Ascending aorta (tissue), 2 donors: ENCODE measurements at places on chromosomes 3 and 15.

DNA sequence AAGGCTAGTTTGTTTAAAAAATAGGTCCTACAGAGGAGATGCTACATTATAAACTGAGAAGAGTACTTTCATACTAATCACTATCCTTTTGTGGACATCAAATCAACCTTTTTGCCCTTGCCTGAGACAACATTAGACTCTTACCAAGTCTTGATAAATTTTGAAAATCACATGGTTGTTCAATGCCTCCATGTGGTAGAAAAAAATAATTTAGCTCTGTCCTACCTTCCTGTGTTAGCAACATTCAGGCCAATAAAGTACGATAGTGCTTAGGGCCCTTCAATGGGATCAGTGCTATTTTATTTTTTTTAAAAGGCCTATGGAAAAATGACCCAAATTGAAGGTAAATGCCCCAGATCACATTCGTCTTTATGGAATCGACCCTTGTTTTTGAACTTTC is 5.0 kb upstream of the UBE2E1 start:
- H3K4me3 ChIP-seq, result no peak overlapping the region
- DNase-seq, result no peak
- no peaks in the 10 kb centered on the region for H3K27me3 ChIP-seq
- peaks cover 2% of the 10 kb centered on the region for H3K4me1 ChIP-seq
- no peaks in the 10 kb centered on the region for H3K36me3 ChIP-seq
- no peak overlapping the region for H3K27ac ChIP-seq

- no peak for DNase-seq
- H3K4me3 ChIP-seq, result no peak overlapping the region
- H3K27ac ChIP-seq, result no peak overlapping the region
- H3K27me3 ChIP-seq, result no peaks in the 10 kb centered on the region
- peaks cover 6% of the 10 kb centered on the region for H3K36me3 ChIP-seq
These were observed 99.1 kb downstream of the NR1I2 start for GRCh38 chr3:119880966-119881365.

DNA sequence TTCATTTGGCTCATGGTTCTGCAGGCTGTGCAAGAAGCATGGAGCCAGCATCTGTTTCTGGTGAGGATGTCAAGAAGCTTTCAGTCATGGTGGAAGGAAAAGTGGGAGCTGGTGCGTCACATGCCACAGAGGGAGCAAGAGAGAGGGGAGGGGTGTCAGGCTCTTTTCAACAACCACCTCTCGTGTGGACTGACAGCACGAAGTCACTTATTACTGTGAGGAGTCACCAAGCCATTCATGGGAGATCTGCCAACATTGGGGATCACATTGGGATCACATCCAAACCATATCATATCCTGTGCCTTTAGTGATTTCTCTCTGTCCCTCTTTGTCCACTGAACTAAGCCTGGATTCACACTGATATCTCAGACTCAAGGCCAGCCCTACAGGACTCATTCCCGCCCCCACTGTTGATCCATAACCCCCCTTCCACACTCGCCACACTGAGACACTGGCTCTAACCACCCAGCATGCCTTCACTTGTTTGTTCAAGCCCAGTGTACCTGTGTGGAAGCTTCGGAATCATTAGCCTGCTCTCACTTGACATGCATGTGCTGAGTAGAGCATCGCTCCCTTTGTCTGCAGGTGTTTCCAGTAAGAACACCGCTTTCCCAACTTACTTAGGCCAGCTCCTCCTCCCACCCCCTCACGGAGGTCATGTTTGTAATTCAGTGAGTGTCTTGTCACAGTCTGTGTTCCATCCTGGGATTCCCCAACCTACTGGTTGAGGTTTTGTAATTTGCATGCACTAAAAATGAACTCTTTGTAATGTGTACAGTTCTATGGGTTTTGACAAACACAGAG is 132.2 kb downstream of the KLF13 start:
- no peaks in the 10 kb centered on the region for H3K36me3 ChIP-seq
- no peak overlapping the region for H3K27ac ChIP-seq
- H3K4me3 ChIP-seq, result no peak overlapping the region
- no peak for DNase-seq

- no peaks in the 10 kb centered on the region for H3K4me1 ChIP-seq
- no peaks in the 10 kb centered on the region for H3K27me3 ChIP-seq
- H3K36me3 ChIP-seq, result no peaks in the 10 kb centered on the region
- H3K4me3 ChIP-seq, result no peak overlapping the region
These were observed 274.7 kb downstream of the CD47 start for GRCh38 chr3:107816107-107816506.

DNA sequence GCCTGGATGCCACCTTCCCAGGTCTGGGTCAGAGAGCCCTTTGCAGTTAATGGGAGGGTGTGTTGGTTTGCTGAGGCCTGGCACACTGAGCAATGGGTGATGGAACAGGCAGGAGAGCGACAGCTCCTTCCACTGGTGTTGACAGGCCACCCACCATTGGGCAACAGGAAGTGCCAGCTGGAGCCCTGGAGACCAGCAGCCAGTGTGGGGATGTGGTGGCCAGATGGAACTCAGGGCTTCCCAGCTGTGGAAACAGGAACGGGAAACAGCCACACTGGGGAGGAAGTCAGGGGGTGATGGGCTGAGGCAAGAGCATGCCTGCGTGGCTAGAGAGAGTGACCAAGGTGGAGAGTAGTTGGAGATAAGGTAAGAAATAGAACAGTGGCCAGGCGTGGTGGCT is 9.3 kb downstream of the PSTPIP1 start:
- H3K36me3 ChIP-seq, result no peaks in the 10 kb centered on the region
- no peak overlapping the region for H3K27ac ChIP-seq
- no peaks in the 10 kb centered on the region for H3K4me1 ChIP-seq
- no peaks in the 10 kb centered on the region for H3K27me3 ChIP-seq
- DNase-seq, result peak; percentile 58

DNA sequence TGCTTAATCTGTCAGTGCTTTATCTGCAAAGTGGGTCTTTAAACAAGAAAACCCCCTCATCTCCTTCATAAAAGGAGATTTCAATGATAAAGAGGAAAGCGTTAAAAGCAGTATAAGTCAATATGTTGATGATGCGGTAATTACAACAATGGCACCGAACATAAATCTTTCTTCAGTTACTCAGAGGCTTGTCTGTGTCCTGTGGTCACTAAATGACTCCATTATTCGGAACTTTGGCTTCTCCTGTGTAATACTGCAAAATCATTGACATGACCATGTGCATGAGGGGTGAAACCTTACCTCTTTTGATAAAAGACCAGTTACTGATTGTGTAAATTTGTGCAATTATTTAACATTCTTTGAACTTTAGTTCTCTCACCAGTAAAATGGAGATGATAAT is 4.8 kb upstream of the USP3 start:
- H3K36me3 ChIP-seq, result no peaks in the 10 kb centered on the region
- peaks cover 23% of the 10 kb centered on the region for H3K4me1 ChIP-seq
- no peaks in the 10 kb centered on the region for H3K27me3 ChIP-seq
- DNase-seq, result no peak
- no peak overlapping the region for H3K4me3 ChIP-seq

DNA sequence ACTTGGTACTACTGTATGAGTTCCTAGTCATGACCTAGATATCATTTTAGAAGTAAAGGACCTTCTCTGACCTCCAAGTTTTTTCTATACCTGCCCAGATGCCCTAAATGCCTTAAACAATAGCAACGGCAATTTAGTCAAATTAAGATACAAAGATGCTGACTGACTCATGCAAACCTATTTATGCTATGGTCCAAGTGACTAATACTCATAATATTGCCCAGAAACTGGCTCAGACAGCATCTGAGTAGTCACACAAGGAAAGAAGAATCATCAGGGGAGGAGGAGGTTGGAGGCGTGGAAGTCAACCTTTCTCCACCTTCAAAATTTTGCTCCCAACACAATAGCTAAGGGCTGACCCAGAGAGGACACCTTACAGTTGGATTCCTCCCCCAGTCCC is 6.8 kb downstream of the FYCO1 start:
- H3K27me3 ChIP-seq, result no peaks in the 10 kb centered on the region
- H3K27ac ChIP-seq, result peak overlapping the region; percentile 94
- peaks cover 7% of the 10 kb centered on the region for H3K36me3 ChIP-seq
- DNase-seq, result no peak

DNA sequence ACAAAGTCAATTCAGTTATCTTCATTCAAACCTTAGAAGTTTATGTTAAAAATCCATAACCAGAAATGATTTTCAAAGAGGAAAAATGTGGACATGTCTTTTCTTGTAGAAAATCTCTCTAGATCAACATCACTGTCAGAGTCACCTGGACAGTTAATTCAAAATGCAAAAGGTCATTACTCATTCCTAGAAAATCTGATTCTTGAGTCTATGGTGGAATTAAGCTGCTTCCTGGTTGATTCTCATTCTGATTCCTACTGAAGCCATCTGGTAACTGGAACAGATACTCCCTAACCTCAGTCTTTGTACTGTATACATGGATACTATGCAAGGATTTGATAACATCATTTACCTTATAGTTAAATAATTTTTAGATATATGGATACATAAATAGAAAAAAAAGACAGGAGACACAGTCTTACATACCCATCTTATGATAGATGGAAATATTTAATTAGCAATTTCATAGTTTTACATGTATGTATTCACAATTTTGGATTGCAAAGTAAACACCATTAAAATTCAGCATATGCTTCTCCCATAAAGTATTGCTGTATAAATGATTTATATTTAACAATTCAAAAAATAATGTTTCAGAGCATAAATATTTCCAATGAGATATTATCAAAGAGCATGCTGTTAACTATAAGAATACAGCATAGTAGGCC is 693.2 kb upstream of the CCDC54 start:
- H3K4me3 ChIP-seq, result no peak overlapping the region
- no peaks in the 10 kb centered on the region for H3K4me1 ChIP-seq
- no peaks in the 10 kb centered on the region for H3K36me3 ChIP-seq

DNA sequence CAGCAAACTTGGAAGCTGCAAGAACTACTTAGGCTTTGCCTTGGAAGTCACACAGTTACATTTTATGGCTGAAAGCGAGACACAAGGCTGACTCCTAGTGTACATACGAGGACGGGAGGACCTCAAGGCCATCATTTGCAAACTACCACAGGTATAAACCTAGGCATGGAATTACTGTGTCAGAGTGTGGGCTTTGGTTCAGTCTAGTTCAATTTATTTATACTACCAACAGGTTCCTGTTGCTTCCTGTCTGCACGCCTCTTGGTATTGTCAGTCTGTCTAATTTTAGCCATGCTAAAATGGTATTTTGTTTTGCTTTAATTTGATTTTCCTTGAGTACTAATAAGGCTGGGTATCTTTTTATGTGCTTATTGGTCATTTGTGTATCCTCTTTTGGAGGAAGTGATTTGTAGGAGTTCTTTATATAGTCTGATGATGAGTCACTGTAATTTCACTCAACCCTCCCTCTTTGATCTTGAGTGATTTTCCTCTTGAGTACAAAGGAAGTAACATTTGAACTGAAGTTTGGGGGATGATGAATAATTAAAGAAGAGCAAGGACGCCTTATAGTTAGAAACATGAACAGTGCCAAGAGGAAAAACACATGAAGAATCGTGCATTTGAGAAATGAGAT is 8.2 kb downstream of the ANKRD34C start:
- no peak overlapping the region for H3K4me3 ChIP-seq
- no peaks in the 10 kb centered on the region for H3K4me1 ChIP-seq
- H3K36me3 ChIP-seq, result no peaks in the 10 kb centered on the region
- no peak for DNase-seq
- H3K27me3 ChIP-seq, result no peaks in the 10 kb centered on the region
- H3K27ac ChIP-seq, result no peak overlapping the region

- H3K27me3 ChIP-seq, result no peaks in the 10 kb centered on the region
- no peak overlapping the region for H3K4me3 ChIP-seq
- H3K27ac ChIP-seq, result no peak overlapping the region
- DNase-seq, result no peak
- peaks cover 5% of the 10 kb centered on the region for H3K4me1 ChIP-seq
These were observed 148.8 kb upstream of the HES1 start for GRCh38 chr3:193987186-193987585.

- no peaks in the 10 kb centered on the region for H3K4me1 ChIP-seq
- no peak overlapping the region for H3K27ac ChIP-seq
- DNase-seq, result no peak
- H3K36me3 ChIP-seq, result no peaks in the 10 kb centered on the region
- H3K4me3 ChIP-seq, result no peak overlapping the region
These were observed 4.9 kb downstream of the NANOGP8 start for GRCh38 chr15:35080226-35080625.

GRCh38 chr3:12662593-12663400 is 1.1 kb downstream of the RAF1 start:
- peak overlapping the region; percentile 90 for H3K4me3 ChIP-seq
- H3K27me3 ChIP-seq, result no peaks in the 10 kb centered on the region
- DNase-seq, result no peak
- no peaks in the 10 kb centered on the region for H3K36me3 ChIP-seq

GRCh38 chr3:188179006-188179966 is 25.3 kb downstream of the LPP start:
- H3K4me3 ChIP-seq, result no peak overlapping the region
- peak overlapping the region; percentile 90 for H3K27ac ChIP-seq
- no peaks in the 10 kb centered on the region for H3K27me3 ChIP-seq
- no peak for DNase-seq
- peaks cover 70% of the 10 kb centered on the region for H3K4me1 ChIP-seq

DNA sequence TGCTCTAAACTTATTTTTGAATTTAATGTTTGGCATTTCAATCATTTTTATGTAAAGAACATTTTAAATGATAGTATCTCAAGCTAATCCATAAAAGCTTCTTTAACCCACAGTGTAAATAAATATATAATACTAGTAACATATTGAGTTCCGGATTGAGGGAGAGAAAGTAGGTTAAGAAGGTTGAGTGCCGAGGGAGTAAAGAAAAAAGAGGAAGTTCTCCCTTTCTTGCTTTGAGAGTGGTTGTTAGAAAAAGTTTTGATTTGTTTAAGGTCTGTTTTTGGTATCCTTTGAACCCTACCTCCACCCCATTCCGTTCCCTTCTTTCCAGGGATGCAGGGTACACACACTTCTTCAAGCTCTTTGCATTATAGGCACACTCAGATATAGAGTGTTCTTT is 130.8 kb downstream of the VPS8 start:
- no peaks in the 10 kb centered on the region for H3K4me1 ChIP-seq
- H3K27me3 ChIP-seq, result no peaks in the 10 kb centered on the region
- no peak overlapping the region for H3K4me3 ChIP-seq
- H3K36me3 ChIP-seq, result peaks cover 9% of the 10 kb centered on the region
